CD4-positive, alpha-beta T cell treated with Interleukin-4 for 1 hour (primary cell): ENCODE measurements at places on chromosomes 1 and 21.

DNA sequence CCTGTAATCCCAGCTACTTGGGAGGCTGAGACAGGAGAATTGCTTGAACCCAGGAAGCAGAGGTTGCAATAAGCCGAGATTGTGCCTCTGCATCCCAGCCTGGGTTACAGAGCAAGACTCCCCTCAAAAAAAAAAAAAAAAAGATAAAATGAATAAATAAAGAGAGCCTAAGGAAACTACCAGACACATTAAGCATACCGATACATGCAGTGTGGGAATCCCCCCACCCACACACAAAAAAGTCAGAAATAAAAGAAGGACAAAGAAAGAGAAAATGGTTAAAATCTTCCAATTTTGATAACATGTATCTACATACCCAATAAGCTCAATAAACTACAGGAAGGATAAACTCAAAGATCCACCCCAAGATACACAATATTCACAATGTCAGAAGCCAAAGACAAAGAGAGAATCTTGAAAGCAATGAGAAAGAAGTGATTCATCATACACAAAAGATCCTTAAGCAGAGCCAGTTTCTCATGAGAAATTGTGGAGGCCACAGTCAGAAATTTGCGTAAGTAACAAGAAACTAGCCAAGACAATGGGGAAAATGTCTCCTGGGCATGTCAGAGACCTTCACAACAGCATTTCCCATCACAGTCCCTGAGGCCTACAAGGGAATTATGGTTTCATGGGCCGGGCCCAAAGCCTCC, 1197.0 kb downstream of the AMY1C start:
- DNase-seq: no peak

GRCh38 chr1:179142889-179143299, 61.0 kb downstream of the TOR3A start:
- no peak for DNase-seq

DNA sequence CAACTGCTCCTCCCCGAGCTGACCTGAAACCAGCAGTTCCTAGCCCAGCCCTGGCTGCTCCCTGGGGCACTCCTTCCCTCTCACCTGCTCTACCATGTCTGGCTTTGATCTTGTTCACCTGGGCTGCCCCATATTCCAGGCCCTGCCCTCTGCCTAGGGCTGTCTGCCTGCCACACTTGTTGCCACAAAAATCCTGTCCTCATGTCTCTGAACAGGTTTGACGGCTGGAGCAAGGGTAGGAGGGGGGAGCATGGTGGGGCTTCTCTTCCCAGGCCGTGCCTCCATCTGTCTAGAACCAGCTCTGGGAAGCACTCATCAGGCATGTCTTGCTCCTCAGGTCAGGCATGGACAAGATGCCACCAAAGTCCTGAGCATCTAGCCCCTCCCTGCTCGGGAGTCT, 44.3 kb upstream of the WNT2B start:
- DNase-seq: no peak

DNA sequence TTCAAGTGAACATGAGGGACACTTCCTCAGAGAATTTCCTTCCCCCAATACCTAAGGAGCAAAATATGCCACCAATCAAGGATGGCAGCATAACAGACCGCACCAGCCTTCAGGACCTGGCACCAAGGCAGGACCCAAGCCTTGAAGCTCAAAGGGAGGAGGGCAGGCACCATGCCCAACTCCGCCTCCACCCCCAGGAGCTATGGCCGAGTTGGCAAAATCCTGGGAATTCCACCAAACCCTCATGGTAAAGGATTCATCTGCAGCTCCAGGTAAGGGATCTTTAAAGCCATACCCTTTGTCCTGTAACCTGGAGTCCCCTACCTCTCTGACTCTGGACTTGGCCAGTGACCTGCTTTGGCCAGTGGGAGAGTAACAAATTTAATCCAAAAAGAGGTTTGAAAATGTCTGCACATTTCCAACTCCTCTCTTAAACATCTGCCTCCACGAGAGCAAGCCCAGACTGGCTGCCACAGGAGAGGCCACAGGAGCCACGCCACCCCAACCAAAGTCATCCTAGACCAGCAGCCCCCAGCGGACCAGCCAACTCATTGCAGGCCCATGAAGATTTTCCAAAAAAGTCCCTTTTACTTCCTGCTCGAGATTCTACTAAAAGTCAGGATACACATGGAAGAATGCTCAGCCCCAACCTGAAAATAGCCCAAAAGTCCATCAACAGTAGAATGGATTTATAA, 41.9 kb downstream of the NPHP4 start:
- no peak for DNase-seq

GRCh38 chr1:59687081-59687480, 127.7 kb upstream of the HOOK1 start:
- no peak for DNase-seq

DNA sequence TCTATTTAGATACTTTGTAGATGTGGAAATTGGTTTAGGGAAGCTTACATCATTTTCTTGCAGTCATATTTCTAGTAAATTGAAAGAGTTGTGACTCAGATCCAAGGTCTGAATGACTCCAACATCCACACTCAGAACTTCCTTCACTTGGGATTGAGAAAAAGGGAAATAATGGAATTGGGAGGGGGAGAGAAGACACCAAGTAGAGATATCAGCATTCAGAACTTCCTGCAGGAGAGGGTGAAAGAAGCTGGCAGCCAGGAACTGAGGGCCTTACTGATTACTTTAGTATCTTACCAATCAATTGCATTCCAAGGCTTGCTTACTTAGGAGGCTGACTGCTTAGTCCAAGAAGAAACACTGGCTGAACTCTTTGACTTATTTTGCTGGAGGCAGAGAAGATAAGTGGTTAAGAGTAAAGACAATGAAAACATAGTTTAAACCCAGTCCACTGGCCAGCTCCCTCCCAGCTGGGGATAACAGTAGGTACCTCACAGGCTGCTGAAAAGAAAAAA, 21.7 kb downstream of the APP start:
- DNase-seq: no peak

DNA sequence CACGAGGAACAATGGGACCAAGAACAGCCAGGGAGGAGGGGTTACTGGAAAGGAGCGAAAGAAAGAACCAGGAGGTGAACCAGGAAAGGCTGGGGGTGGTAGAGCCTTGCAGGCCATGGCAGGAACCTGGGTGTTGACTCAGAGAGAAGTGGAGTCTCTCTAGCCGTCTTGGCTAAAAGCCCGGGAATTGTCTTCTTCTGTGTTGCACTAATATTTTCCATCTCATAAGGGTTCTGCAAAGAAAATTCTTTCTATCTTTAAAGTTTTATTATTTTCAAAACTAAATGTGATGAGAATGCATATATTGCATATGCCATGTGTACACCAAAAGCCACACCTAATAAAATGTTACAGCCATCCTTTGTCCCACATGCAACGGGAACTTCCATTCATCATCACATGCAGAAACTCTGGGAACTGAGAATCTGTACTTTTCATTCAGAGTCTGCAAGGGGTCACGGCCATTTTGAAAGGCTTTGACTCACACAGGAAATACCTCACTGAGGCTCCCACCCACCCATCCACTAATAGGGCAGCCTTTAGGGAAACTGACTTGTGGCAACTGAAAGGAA, 38.0 kb downstream of the ERG start:
- no peak for DNase-seq

- DNase-seq: no peak
Measured at GRCh38 chr1:149846593-149847466, 52.5 kb upstream of the BOLA1 start.

GRCh38 chr1:236835491-236835890, 40.4 kb downstream of the MTR start:
- no peak for DNase-seq

DNA sequence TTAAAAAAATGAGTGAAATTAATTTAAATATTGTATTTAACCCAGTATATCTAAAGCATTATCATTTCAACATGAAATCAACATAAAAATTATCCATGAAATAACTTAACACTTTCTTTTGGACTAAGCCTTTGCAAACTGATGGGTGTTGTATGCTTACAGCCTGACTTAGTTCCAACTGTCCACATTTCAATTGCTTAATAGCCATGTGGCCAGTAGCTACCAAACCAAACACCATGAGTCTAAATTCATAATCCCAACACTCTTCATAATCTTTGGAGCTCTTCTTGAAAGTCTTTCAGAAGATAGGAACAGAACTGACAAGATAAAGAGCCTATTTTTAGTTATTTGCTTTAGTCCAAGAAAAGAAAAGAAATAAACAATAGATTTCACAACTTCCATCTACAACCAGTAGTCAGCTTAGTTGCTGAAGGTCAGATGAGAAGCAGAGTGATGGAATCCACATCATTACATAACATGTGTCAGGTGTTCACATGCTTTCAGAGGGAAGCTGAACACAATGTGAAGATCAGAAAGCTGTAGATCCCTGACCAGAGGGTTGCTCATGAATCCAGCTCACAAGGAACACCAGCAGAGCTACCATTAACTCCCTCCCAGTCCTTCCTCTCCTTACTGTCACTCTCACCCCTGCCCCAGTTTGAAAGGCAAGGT, 144.0 kb upstream of the ZNF648 start:
- no peak for DNase-seq

DNA sequence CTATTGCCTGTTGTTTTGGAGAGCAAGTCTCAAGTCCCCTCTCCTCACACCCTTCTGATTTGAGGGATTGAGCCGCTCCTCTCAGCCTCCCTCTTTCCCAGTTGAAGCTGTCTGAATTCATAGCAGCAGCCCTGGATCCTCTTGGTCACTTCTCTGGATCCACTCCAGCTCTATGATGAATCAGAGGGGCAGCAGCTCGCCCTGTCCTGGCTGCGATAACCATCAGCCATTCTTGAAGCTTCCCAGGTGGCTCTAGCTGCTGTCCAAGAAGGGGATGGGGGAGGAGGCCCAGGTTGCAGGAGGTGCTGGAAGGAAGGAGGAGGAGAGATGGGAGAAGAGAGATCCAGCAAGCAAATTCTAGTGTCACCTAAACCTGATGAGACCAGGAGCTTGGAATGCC, 31.3 kb downstream of the WNT4 start:
- DNase-seq: no peak

DNA sequence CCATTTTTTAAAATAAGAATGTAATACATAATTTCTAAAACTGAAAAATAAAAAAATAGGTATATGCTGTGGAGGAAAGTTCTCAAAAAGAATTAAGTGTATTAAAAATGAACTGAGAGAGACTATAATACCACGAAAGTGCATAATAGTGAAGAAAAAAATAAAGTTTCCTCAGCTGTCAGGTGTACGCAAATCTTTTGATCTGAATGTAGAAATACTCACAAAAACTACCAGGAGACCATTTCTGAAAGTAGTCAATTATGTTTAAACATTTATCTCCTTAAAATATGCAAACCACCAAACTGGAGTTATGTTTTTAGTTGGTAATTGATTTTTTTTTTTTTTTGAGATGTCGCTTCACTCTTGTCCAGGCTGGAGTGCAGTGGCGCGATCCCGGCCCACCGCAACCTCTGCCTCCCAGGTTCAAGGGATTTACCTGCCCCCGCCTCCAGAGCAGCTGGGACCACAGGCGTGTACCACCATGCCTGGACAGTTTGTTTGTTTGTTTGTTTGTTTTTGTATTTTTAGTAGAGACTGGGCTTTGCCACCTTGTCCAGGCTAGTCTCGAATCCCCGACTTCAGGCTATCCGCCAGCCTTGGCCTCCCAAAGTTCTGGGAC, 1169.2 kb upstream of the B3GALT2 start:
- no peak for DNase-seq

DNA sequence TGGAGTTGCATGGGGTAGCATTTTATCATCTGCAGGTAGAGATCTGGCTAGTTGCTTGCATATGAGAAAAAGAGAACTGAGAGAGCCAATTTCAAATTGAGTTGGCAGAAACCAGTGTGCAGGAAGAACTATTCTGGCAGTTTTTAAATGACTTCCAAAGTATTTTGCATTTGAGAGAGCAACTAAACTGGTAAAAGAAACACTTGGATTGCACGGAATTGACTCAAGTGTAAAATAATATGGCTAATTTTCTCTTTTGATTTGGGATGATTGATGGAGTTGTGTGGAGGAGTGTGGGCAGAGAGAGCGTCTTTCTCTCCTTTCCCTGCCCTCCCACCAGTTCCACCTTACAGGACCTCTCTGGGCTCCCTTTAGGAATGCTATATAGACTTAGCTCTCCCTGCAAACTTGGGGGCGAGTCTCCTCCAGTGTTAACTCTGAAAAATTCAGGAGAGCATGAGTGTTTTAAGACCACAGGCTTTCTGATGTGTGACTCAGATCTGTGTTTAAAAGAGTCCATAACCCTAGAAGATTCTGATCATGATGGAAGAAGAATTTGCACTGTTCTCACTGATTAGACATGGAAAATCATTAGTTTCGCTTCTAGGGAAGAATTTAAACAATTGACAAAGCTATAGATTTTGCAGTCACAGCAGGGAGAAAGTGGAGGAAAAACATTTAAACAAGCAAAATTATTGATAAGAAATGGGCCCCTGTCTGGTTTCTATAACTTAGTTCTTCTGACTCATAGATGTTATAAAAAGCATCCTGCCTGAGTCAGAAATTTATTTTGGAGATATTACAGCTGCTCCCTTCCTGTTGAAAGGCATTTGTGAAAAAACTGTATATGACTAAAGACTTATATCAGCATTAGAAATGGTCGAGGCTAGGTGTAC, 24.9 kb upstream of the CTBS start:
- no peak for DNase-seq
